Brain (organoid and tissue), 16 donors: ENCODE measurements at places on chromosomes 16 and 17. TPM values are rescaled to one million over a fixed set of nuclear protein-coding genes. Genes with fewer than 3 reads are reported as not detected.

Gene MYH2
- polyA plus RNA-seq = not detected

Gene MRPL10
- polyA plus RNA-seq = 61.6 TPM

Gene JUP
- polyA plus RNA-seq = 195 TPM

Gene NLRC3
- 0.14 TPM for polyA plus RNA-seq

Gene MBTD1
- 8.8 TPM for polyA plus RNA-seq
